HepG2 (cell line): ENCODE measurements at places on chromosomes 6 and 20. TPM values are rescaled to one million over a fixed set of nuclear protein-coding genes. Genes with fewer than 3 reads are reported as not detected.

Gene OPRM1
- total RNA-seq = not detected in 2 replicates

GRCh38 chr6:128111096-128111495 is 210.2 kb upstream of the THEMIS start:
- no peak overlapping the region for H3K27ac ChIP-seq
- H3K36me3 ChIP-seq = peaks cover 4% of the 10 kb centered on the region; the same call in 1 of the 2 replicates
- no peaks in the 10 kb centered on the region for H3K4me1 ChIP-seq
- H3K4me3 ChIP-seq = no peak overlapping the region

Gene KHDC1L
- total RNA-seq = not detected in 2 replicates

DNA sequence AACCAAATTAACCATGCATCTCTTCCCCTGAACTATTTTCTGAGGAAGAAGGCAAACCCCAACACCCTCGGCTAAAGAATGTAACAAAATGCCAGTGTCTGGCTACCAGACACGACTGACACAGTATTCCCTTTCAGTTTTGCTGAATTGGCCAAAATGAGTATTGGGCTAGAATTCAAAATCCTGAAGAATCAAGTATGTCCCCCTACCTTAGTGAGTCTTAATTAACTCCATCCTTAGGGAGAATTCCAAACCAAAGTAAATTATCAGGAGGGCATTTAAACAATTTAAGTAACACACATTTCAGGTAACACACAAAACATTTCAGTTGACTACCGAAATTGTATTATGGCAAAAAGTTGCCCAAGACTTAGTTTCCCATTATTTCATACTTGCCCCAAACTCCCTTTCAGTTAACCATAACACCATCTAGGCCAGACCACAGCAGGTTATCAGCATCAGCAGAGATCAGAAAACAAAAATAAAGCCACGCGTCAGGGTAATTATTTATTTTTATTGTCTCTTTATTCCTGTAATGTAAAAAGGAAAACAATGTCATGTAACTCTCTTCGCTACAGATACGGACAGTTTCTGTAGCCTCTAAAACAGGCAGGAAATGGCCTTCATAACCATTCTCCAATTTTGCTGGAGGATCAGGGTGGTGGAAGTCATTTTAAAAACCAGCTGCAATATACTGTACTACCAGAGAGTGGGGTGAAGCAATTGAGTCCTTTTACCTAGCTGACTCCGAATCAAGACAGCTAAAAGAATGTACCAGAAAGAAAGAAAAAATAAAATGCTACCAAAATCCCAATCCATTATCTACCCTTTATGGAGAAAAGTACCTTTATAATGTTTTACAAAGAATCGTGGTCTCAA is 1.9 kb downstream of the SNX5 start:
- H3K27ac ChIP-seq = peak overlapping the region; percentile 97
- peaks cover 52% of the 10 kb centered on the region for H3K4me1 ChIP-seq
- no peaks in the 10 kb centered on the region for H3K27me3 ChIP-seq
- peak; percentile 67 for DNase-seq
- peak overlapping the region; percentile 95 for H3K4me3 ChIP-seq

DNA sequence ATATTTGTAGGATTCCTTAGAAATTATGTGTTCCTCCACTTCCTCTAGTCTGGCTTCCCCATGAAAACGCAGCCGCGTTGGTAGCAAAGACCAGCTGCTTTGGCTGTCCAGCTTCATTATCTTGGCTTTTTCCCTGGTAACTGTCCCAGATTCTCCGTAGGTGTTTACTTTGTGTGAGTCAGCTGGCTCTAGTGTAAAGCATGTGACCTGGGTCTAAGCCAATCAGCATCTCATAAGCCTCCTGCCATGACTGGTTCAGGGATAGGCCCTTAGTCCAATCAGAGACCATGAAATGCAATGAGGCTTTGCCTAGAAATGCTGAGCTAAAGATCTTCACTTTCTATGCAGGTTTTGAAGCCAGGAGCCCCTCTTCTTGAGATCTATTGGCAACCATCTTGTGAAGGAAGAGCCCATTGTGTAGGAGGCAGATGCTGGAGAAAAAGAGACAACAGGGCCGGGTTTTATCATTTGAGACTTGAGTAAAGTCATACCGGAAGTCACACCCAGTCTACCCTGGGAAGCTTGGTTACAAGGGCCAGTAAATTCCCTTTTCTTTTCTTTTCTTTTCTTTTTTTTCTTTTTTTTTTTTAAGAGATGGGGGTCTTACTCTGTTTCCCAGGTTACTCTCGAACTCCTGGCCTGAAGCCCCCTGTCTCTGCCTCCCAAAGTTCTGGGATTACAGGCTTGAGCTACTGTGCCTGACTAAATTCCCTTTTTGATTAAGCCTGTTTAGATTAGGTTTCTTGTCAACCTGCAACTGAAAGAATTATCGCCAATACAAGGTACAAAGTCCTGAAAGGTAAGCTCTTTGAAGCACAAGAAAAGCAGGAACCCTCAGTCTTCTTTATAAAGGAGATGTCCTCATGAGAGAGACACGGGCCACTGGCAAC is 256.5 kb upstream of the RREB1 start:
- no peaks in the 10 kb centered on the region for H3K36me3 ChIP-seq
- H3K27me3 ChIP-seq = peaks cover under 1% of the 10 kb centered on the region; the same call in 1 of the 2 replicates
- peak; percentile 12 for DNase-seq
- no peak overlapping the region for H3K4me3 ChIP-seq
- H3K4me1 ChIP-seq = no peaks in the 10 kb centered on the region

- no peak overlapping the region for H3K4me3 ChIP-seq
- H3K27me3 ChIP-seq = no peaks in the 10 kb centered on the region; the same call in 2 of the 3 replicates
These were observed 3.1 kb upstream of the HINT3 start for GRCh38 chr6:125953502-125953875.

- no peaks in the 10 kb centered on the region for H3K27me3 ChIP-seq
- H3K27ac ChIP-seq = no peak overlapping the region
- H3K4me3 ChIP-seq = no peak overlapping the region
- DNase-seq = no peak
These were observed 20.3 kb downstream of the SNTA1 start for GRCh38 chr20:33423141-33423834.

Gene CNKSR3
- 38.3 and 38.6 TPM in 2 replicates for total RNA-seq
